MCF 10A (cell line): ENCODE measurements at places on chromosomes 3 and 15. TPM values are rescaled to one million over a fixed set of nuclear protein-coding genes. Genes with fewer than 3 reads are reported as not detected.

DNA sequence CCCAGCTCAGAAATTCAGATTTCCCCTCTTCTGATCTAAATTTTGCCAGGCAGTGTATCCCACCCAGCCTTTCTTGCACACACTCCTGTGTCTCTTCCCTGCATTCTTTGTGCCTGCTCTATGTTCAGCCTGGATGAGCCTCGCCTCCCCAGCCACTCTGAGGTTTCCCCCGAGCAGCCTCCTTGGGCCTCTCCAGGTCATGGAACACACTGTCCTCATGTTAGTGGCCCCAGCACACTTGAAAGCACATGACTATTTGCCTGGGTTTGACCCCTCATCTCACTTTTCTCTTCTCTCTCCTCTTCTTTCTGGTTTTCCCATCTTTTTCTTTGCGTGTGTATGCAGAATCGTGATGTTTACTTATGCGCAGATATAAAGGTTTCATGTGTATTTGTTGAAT is 3.1 kb downstream of the THSD4 start:
- H3K36me3 ChIP-seq = peaks cover 14% of the 10 kb centered on the region
- H3K4me3 ChIP-seq = no peak overlapping the region
- no peak for DNase-seq
- no peak overlapping the region for H3K27ac ChIP-seq

GRCh38 chr3:112338021-112338726 is 5.2 kb downstream of the CD200 start:
- H3K27ac ChIP-seq = no peak overlapping the region
- no peaks in the 10 kb centered on the region for H3K36me3 ChIP-seq
- no peaks in the 10 kb centered on the region for H3K27me3 ChIP-seq

DNA sequence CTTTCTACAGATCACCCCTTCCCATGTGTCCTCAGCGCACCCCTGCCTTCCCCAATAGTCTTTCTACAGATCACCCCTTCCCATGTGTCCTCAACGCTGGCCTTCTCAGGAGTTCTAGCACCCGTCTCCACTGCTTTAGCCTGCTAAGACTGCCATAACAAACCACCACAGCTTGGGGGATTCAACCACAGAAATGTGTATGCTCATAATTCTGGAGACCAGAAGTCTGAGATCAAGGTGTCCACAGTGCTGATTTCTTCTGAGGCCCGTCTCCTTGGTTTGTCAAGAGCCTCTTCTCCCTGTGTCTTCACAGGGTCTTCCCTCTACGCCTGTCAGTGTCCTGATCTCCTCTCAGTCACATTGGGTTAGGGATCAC is 68.1 kb upstream of the CGNL1 start:
- H3K27me3 ChIP-seq = no peaks in the 10 kb centered on the region
- no peak overlapping the region for H3K27ac ChIP-seq
- no peak overlapping the region for H3K4me3 ChIP-seq
- no peaks in the 10 kb centered on the region for H3K36me3 ChIP-seq
- no peak for DNase-seq
- H3K4me1 ChIP-seq = no peaks in the 10 kb centered on the region

DNA sequence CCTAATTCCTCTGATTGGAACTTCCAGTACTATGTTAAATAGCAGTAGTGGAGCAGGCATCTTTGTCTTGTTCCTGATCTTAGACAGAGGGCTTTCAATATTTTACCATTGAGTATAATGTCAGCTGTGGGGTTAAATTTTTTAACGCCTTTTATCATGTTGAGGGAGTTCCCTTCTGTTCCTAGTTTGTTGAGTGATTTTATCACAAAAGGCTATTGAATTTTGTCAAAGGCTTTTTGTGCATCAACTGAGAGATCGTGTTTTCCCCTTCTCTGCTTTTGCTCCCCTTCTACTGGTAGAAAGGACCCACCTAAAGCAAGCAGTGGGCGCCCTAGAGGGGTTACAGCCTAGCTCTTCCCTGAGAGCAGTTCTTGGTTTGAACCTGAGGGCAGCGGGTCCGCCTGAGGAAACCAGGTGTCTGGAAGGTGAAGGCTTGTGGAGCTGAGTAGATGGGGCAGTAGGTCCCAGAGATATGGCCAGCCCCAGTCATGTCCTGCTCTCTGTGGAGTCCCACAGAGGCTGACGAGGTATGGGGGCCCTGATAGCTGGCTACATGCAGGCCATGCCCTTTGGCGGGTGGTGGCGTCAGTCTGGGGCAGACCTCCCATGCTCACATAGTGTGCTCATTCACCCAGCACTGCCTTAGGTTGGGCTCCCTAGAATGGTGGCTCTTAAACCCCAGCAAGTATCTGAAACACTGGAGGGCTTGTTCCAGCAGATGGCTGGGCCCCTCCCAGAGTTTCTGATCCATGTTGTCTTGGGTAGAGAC is 11.3 kb downstream of the HDAC11 start:
- H3K27ac ChIP-seq = no peak overlapping the region
- no peaks in the 10 kb centered on the region for H3K27me3 ChIP-seq
- H3K36me3 ChIP-seq = no peaks in the 10 kb centered on the region
- peaks cover 5% of the 10 kb centered on the region for H3K4me1 ChIP-seq
- DNase-seq = no peak
- no peak overlapping the region for H3K4me3 ChIP-seq

DNA sequence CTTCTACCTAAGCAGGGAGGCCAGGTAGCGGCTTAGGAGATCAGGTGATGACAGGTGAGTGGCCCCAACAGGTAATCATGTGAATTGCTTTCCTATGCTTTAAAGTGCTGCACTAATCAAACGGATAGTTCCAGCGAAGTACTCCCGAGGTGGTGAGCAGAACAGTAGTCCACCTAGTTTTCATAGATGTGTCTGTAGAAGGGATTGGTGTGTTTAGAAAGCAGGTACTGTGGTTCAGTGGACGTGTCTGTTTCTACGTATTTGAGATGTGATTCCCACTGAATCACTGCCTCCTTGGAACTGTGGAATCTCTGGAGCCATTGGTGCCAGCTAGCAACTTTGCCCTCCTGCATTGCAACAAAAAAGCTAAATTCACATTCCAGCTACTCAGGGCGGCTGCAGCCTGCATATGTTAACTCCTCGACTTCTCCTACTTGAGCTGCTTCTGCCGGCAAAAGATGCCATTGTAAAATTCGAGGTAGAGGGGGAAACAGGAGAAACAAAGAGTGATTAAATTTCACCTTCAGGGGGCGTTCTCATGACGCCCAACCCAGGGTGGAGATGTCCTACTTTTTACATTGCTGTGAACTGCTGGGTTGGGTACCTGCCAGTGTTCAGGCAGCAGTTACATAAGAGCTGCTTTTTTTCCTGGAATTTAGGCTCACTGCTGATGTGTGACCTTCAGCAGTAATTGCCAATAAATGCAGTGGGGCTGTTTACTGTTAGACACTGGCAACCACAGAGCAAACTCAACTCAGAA is 227.3 kb downstream of the ITPR1 start:
- H3K4me3 ChIP-seq = no peak overlapping the region
- peaks cover 9% of the 10 kb centered on the region for H3K4me1 ChIP-seq
- no peak overlapping the region for H3K27ac ChIP-seq
- DNase-seq = peak; percentile 84
- no peaks in the 10 kb centered on the region for H3K36me3 ChIP-seq
- H3K27me3 ChIP-seq = no peaks in the 10 kb centered on the region

DNA sequence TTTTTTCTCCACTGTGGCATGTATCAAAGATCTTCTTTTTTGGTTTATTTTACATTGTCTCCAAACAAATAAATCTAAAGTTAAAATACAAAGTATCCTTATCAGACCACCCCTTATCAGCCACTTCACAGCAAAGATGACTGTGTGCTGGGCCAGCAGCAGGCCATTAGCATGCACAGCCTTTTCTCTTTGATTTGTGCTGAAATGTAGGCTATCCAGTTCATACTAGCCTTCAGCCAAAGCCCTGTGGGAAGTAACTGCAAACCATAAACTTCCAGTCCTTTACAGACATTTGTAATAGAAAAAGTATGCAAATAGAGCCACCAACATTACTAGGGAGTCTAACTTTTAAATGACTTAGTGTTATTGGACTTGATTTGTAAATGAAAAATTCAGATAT is 816.3 kb downstream of the FHIT start:
- H3K4me3 ChIP-seq = no peak overlapping the region
- H3K36me3 ChIP-seq = no peaks in the 10 kb centered on the region
- DNase-seq = no peak
- no peaks in the 10 kb centered on the region for H3K4me1 ChIP-seq
- H3K27me3 ChIP-seq = no peaks in the 10 kb centered on the region

GRCh38 chr15:48084759-48085590 is 35.8 kb upstream of the SLC24A5 start:
- peak; percentile 49 for DNase-seq
- peaks cover 12% of the 10 kb centered on the region for H3K4me1 ChIP-seq
- H3K27ac ChIP-seq = no peak overlapping the region
- no peak overlapping the region for H3K4me3 ChIP-seq
- H3K36me3 ChIP-seq = peaks cover 7% of the 10 kb centered on the region

DNA sequence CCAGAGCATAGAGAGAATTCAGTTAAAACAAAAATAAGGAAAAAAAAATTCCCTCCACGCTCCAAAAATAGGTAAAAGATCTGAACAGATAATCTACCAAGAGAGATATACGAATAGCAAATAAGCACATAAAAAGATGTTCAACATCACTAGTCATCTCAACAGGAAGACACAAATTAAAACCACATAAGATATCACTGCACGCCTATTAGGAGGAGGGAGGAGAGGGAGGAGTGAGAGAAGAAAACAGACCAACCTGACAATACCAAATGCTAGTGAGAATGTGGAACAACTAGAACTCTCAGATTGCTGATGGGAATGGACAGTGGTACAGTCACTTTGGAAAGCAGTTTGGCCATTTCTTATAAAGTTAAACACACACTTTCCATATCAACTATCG is 212.5 kb downstream of the FMN1 start:
- H3K4me3 ChIP-seq = no peak overlapping the region
- no peak overlapping the region for H3K27ac ChIP-seq
- no peaks in the 10 kb centered on the region for H3K4me1 ChIP-seq
- no peaks in the 10 kb centered on the region for H3K36me3 ChIP-seq
- H3K27me3 ChIP-seq = no peaks in the 10 kb centered on the region

- no peak overlapping the region for H3K27ac ChIP-seq
- H3K4me3 ChIP-seq = no peak overlapping the region
- H3K36me3 ChIP-seq = peaks cover 68% of the 10 kb centered on the region
- peaks cover 30% of the 10 kb centered on the region for H3K4me1 ChIP-seq
- DNase-seq = no peak
Measured at GRCh38 chr3:172125963-172126457, 86.6 kb downstream of the FNDC3B start.

GRCh38 chr3:9715764-9716437 is 12.3 kb downstream of the CPNE9 start:
- H3K4me1 ChIP-seq = peaks cover 7% of the 10 kb centered on the region
- H3K4me3 ChIP-seq = no peak overlapping the region

GRCh38 chr3:152205097-152205593 is 63.6 kb upstream of the MBNL1 start:
- H3K27me3 ChIP-seq = no peaks in the 10 kb centered on the region
- no peaks in the 10 kb centered on the region for H3K36me3 ChIP-seq
- no peak overlapping the region for H3K27ac ChIP-seq
- H3K4me1 ChIP-seq = no peaks in the 10 kb centered on the region
- no peak overlapping the region for H3K4me3 ChIP-seq
- no peak for DNase-seq

Gene GPR160
- total RNA-seq = 1.8 and 2.6 TPM in 2 replicates

Gene CD276
- 52.8 and 57.7 TPM in 2 replicates for total RNA-seq
